Left cardiac atrium (tissue), 4 donors: ENCODE measurements at places on chromosomes 2 and 18. TPM values are rescaled to one million over a fixed set of nuclear protein-coding genes. Genes with fewer than 3 reads are reported as not detected.

GRCh38 chr2:52895726-52896340 lies 871.8 kb upstream of the CHAC2 start:
- no peak for DNase-seq

- no peak for DNase-seq
These were observed 539.8 kb upstream of the RAB6C start for GRCh38 chr2:129439406-129440302.

Gene HOXD3
- 0.73 TPM for total RNA-seq

- peak; percentile 57 for DNase-seq
These were observed 86.3 kb upstream of the NPAS2 start for GRCh38 chr2:100733391-100734187.

GRCh38 chr18:6414723-6415417 lies at the start of gene L3MBTL4:
Gene L3MBTL4 (minus strand): TSS chr18:6414911. CDS start chr18:6311625, 103,286 bp downstream.
- peak; percentile 56 for DNase-seq

- DNase-seq: no peak
These were observed 128.7 kb upstream of the TANK start for GRCh38 chr2:161031511-161031910.

DNA sequence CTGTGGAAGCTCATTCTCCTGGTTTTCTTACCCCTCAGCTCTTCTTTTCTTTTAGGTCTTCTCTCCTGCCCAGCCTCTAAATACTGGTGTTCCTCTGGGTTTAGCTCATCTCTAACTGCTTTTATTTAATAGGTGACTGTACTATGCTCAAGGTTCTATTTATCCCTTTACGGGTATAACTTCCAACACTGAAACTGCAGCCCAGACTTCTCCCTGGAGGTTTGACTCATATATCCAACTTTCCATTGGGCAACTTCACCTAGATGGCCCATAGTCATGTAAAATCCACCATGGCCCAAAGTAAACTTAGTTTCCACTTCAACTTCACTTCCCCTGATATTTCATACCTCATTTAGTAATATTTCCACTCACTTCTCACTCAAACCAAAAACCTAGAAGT lies 273.1 kb downstream of the PLCL1 start:
- no peak for DNase-seq

Gene LRRC30
- not detected for total RNA-seq

Gene CMPK2
- 3.7 TPM for total RNA-seq

GRCh38 chr18:37588289-37588688 lies 22.7 kb upstream of the CELF4 start:
- DNase-seq: no peak

- no peak for DNase-seq
These were observed 9.6 kb downstream of the PTGR3 start for GRCh38 chr18:75199327-75199726.

GRCh38 chr2:33013684-33014110 lies 66.9 kb downstream of the LTBP1 start:
- DNase-seq: no peak

Gene HRH4
- not detected for total RNA-seq

DNA sequence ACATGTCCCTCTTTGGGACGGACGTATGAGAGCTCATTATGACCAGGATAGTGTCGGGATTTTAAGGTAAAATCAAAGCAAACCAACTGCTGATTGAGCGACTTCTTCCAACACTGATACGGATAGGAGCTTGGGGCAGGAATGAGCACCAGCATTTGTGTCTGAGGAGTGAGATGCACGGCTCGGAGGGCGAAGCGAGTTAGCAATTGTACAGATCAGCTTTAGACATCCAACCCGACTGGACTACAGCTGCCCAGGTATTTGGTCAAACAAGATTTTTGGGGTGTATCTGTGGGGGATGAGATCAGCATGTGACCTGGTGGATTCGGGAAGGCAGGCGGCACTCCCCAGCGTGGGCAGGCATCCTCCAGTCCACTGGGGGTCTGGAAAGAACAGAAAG lies 76.1 kb downstream of the NDUFA10 start:
- peak; percentile 8 for DNase-seq

DNA sequence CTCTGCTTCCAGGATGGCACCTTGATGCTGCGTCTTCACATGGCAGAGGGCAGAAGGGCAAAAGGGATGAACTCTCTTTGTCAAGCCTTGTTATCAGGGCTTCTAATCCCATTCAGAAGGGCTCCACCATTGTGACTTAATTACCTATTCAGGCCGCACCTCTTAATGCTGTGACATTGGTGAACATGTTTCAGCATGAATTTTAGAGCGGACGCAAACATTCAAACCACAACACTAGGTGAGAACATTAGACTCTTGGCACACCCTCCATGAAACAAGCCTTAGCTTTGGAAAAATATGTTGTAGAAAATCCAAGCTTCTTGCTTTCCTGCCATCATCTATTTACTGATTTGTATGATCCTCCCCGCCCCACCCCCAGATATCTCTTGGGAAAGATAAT lies 17.9 kb downstream of the DAW1 start:
- DNase-seq: no peak

Gene CCDC85A
- total RNA-seq: 4.9 TPM

DNA sequence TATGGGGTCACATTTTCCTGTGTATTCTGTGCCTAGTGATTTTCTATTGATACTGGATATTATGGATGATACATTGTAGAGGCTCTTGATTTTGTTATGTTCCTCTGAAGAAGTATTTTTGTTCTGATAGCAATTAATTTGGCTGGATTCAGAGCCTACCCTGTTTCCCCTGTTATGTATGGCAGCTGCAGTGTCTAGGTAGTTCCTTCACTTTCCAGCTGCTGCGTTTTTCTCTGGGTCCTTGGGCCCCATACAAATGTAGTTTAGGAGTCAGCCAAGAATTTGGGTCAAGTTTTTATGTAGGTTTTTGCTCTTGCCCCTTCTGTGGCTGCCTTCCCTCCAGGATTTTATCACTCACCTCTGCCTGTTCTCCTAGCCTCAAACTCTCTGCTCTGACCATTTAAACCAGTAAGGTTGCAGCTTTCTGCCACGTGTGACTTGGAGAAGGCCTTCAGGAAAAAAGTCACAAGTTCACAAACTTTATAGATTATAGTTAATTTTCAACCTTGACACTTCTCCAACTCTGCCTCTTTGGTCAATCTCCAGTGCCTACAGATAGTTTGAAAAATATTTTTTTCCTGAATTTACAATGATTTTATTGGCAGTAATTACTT lies 47.0 kb downstream of the APLF start:
- DNase-seq: no peak

Gene CCBE1
- 1.2 TPM for total RNA-seq

Gene PLEKHM3
- 8.2 TPM for total RNA-seq

- no peak for DNase-seq
These were observed 107.4 kb upstream of the ID2 start for GRCh38 chr2:8574196-8575037.

DNA sequence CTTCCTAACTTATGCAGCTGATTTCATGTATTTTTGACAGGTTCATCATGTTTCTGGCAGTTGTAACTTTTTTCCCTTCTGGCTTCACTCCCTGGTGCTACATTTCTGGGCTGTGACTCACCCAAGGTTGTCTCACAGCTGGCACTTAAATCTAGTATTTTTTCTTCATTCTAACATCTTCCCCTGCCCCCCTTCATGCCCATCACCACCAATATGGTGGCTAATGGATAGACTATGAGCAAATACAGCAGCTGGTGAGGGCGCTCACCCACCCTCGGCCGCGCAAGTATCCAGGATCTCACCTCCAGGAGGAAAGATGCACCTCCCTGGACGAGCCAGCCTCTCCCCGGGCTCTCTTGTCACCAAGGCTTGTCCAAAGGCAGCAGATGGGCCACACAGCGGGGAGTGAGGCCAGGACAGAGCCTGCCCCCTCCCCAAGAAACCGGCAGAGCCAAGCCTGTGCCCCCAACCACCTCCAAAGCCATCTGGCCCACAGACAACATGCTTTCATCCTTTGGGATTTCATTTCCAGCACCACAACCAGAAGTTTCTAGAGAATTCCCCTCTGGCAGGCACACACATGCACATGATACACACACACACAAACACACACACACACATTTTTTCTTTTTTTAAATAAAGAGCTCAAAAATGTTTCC lies 39.1 kb downstream of the ATOH8 start:
- DNase-seq: peak; percentile 15

- DNase-seq: no peak
These were observed 304.3 kb upstream of the EPAS1 start for GRCh38 chr2:45992741-45993475.

DNA sequence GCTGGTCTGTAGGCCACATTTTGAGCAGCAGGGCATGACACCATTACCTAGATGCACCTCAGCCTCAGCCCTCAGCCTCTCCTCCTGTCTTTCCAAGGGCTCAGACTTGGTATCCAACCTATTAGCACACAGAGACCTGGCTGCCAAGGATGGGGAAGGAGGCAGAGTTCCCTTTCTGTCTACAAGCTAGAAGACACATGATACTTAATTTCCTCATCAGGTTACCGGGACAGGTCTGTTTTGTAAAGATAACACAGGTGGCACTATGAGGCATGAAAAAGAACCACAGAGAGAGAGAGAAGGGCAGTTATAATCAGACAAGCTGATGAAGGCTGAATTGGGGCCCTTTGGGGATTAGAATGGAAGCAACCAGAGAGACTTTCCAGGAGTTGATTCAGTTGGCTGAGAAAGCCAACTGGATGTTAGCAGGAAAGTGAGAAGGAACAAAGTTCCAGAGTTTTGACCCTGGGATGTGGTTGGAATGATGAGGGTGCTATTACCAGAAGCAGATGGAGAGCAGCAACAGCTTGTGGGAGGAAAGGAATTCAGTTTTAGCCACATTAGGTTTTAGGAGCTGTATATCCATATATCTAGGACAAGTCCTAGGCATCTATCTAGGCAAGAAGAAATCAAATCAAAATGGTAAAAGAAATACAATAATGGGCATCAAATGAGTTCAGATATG lies 46.0 kb upstream of the RMND5A start:
- no peak for DNase-seq

Gene HDAC4
- total RNA-seq: 25.6 TPM

Gene PLA2R1
- 4.2 TPM for total RNA-seq

Gene GTF2A1L
- not detected for total RNA-seq

Gene DCAF17
- 6.0 TPM for total RNA-seq

DNA sequence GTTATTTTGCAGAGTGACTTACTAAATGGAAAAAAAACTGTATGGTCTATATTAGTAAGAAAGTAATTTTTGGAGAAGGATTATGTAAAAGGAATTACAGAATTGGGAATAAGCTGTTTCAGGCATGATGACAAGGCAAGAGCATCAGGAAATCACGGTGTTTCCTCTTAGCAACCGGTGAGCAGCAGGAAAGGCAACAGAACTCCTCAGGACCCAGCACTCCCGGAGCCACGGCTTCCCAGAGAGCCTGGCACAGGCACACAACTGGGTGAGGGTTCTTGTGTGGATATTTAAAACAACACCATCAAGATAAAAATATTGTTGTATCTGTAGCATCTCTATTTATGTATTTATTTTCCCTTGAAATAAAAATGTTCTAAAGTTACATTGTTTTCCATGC lies 34.4 kb downstream of the CYP27C1 start:
- DNase-seq: no peak

Gene ZNF2
- total RNA-seq: 3.0 TPM

Gene UGT1A10
- total RNA-seq: not detected

- DNase-seq: no peak
These were observed 1.3 kb downstream of the R3HDM1 start for GRCh38 chr2:135532581-135532980.

Gene PCARE
- total RNA-seq: 1.0 TPM

Gene BMPR2
- total RNA-seq: 46.7 TPM

- no peak for DNase-seq
These were observed 69.4 kb downstream of the CHRNA1 start for GRCh38 chr2:174694920-174695319.

DNA sequence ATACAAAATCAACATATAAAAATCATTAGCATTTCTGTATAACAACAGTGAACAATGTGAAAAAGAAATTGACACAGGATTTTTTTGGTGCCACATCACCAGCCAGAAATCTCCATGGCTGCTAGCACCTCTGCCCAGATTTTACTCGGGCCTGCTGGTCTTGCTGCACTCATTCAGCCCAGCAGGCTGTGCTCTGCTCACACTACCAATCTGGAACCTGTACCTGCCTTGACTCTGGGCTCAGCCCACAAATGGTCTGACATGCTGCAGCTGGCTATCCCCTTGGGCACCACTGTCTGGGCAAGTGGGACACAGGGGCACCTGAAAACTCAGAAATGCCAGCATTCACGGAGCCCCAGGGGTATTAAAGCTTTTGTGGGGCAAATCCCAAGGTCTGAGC lies 392.5 kb upstream of the NRXN1 start:
- no peak for DNase-seq

DNA sequence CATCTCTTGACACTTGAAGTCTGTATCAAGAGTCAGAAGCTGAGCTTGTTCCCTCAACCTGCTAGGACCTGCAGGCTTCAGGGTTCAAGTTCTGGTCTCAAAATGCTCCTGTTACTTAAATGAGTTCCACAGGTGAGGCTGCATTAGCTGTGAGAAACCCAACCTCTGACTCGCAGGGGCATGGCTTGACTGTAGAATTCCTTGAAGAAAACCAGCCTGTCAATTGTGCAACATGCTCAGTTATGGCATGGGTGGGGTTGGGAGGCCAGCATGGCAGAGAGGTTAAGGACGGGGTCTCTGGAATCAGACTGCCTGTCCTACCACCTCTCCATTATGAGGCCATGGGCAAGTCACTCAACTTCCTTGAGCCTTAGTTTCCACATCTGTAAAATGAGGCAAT lies 235.8 kb downstream of the EN1 start:
- no peak for DNase-seq

- DNase-seq: no peak
These were observed 45.8 kb upstream of the SMIM21 start for GRCh38 chr18:75473316-75473715.

DNA sequence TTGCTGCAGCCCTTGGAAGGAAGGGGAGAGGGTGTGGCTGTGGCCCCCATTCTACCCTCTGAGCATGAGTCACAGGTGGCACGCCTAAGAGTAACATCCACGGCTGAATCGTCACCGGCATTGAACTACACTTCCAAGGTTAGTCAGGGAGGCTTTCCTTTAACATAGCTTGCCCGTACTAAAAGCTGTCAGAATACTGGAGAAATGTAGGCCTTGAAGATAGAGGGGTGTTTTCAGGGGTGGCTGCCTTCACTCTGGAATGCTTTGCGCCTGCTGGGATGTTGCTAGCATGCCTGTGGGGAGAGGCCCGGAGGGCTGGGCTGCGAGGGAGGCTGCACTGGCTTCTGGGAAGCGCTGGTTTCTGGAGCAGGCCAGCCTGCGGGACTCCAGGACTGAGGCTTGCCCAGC lies 333.7 kb downstream of the AGAP1 start:
- no peak for DNase-seq

- no peak for DNase-seq
These were observed 69.7 kb downstream of the FEZ2 start for GRCh38 chr2:36528274-36528673.

- no peak for DNase-seq
These were observed 32.1 kb upstream of the INSIG2 start for GRCh38 chr2:118056165-118056534.
